Stomach (tissue), 19 donors: ENCODE measurements at places on chromosomes 11 and 22.

GRCh38 chr11:4095509-4096230 lies 1.1 kb downstream of the RRM1 start:
- DNase-seq = no peak

DNA sequence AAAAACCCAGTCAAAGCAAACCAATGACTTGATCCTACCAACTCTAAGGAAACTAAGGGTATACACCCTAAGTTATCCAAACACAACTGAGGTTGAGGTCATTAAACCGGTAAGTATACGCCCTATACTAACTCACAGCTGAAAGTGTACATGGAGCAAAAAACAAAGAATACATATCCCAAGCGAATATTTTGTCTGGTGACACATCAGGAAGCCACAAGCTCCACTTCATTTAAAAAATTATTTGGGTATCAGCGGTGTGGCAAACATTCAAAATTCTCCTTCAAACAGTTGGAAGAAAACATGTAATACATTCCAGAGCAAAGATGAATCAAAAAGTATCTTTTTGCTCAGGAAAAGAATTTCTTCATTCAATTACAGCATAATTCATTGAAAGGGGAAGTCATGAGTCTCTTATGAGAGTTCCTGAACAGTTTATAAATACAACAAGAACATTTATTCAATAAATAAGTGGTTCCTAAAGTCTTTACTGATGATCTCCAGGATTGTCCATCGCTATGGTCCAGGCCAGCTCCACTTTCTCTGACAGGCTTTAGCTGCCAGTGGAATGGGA lies 4.5 kb upstream of the JAML start:
- DNase-seq = no peak

- no peak for DNase-seq
These were observed 73.7 kb downstream of the NAT10 start for GRCh38 chr11:34179026-34179675.

GRCh38 chr11:62573006-62573591 lies 592 bp downstream of the EEF1G start:
- no peak for DNase-seq

GRCh38 chr22:24338726-24339451 lies 68.3 kb downstream of the SPECC1L start:
- no peak for DNase-seq

- peak; percentile 79 for DNase-seq
These were observed at the start of gene CDHR5 for GRCh38 chr11:624705-625635. Gene CDHR5 (minus strand): TSS chr11:624955. CDS start chr11:624902, 53 bp downstream.

- DNase-seq = peak; percentile 22
These were observed 10.5 kb downstream of the EMSY start for GRCh38 chr11:76455331-76455730.

- no peak for DNase-seq
These were observed 77.4 kb upstream of the OR5AK2 start for GRCh38 chr11:56911312-56911711.

DNA sequence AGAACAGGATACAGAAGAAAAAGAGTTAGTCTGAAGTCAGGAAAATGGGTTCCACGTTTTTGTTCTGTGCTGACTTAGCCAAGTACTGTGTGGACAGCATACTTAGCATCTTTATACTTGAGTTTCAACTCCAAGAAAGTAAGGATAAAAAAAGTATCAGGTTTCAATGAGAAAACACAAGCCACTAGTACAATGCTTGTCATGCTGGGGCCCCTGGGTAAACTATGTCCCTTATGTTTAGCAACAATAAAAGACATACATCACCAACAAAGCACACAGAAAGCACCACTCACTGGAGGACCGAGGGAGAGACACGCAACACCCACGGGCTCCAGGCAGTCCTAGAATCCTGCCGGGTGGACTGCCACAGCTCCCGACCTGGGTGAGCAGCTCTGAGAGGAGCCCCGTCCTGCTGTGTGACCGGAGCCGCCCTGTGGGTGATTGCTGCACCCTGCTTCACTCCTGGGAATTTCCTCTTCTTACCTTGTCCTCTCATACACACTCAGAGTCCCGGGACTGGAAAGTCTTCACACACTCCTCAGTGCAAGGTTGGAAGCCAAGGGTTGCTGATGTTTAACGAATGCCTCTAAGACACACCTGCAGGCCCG lies 890.5 kb downstream of the BRD1 start:
- peak; percentile 15 for DNase-seq

DNA sequence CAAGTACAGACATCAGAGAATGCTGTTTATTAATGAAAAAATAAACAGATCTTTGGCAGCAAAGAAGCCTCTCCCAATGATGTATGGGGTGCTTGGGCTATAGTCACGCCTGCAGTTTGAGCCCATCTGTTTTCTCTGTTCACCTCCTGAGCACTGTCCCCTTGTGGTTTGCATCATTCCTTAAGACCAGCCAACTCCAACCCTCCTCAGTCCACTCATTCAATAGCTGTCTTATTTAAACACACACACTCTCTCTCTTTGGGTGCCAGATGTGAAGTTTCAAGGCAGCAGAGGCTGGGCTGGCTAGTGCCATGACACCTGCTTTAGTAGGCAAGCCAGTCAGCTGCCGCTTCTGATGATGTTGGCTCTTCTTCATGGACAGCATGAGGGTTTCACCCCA lies 58.1 kb downstream of the POLD3 start:
- no peak for DNase-seq

GRCh38 chr11:59754494-59754858 lies 700 bp upstream of the STX3 start:
- DNase-seq = no peak

- no peak for DNase-seq
These were observed 413.4 kb downstream of the SOX6 start for GRCh38 chr11:15942936-15943335.

GRCh38 chr22:38009000-38009806 lies 24.8 kb upstream of the SOX10 start:
- no peak for DNase-seq

- DNase-seq = no peak
These were observed 21.2 kb downstream of the RFPL2 start for GRCh38 chr22:32183625-32184024.

GRCh38 chr22:23909296-23909898 lies 15.2 kb downstream of the MIF start:
- DNase-seq = peak; percentile 69

GRCh38 chr11:2169005-2169378 lies 2.6 kb downstream of the TH start:
- DNase-seq = no peak

- DNase-seq = no peak
These were observed 60.1 kb downstream of the SOX6 start for GRCh38 chr11:16296273-16296672.

DNA sequence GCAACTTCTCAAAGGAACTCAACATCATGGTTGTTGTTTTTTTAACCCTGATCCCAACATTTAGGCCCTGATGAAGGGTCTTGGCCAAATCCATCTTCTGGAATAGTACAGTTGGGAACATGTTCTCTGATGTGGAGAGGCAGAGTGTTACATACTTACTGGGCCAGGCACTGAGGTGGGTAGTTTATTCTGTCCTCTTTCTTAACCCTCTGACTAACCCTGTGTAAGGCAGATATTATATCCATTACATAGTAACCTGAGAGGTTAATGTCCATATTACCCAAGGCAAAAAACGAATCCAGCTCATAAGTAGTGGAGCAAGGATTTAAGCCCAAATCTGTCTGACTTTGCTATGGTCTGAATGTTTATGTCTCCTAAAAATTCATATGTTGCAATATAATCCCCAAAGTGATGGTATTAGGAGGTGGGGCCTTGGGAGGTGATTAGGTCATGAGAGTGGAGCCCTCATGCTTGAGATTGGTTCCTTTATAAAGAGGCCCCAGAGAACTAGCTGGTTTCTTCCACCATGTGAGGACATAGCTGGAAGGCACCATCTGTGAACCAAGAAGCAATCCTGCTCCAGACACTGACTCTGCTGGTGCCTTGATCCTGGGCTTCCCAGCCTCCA lies 16.3 kb downstream of the PPFIBP2 start:
- DNase-seq = no peak

- no peak for DNase-seq
These were observed 404.5 kb upstream of the LARGE1 start for GRCh38 chr22:34324763-34325162.

DNA sequence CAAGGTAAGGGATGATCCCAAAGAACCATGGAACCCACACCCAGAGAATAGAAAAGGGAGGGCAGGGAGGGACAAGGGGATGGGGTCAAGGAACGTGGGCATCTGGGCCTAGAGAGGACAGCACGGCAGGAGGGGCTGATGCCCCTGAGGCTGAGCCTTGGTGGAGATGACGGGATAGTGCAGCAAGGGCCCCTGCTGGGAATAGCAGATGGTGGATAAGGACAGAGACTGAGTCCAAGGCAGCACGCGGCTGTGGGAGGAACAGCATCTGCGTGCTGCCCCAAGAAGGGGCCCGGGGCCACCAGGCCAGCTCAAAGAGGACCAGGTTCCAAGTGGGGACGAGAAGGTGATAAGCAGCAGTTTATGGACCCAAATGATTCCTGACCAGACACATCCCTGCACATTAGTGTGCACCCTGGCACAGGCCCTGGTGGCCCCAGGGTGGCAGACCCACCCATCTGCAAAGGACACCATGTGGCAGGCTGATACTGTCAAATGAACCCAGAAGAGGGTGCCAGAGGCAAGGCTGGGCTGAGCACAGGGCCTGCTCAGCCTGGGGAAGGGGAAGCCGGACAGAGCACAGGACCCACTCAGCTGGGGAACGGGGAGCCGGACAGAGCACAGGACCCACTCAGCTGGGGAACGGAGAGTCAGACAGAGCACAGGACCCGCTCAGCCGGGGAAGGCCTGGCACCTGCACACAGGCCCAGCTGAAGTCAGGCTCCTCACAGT lies 12.8 kb upstream of the TESMIN start:
- DNase-seq = no peak

DNA sequence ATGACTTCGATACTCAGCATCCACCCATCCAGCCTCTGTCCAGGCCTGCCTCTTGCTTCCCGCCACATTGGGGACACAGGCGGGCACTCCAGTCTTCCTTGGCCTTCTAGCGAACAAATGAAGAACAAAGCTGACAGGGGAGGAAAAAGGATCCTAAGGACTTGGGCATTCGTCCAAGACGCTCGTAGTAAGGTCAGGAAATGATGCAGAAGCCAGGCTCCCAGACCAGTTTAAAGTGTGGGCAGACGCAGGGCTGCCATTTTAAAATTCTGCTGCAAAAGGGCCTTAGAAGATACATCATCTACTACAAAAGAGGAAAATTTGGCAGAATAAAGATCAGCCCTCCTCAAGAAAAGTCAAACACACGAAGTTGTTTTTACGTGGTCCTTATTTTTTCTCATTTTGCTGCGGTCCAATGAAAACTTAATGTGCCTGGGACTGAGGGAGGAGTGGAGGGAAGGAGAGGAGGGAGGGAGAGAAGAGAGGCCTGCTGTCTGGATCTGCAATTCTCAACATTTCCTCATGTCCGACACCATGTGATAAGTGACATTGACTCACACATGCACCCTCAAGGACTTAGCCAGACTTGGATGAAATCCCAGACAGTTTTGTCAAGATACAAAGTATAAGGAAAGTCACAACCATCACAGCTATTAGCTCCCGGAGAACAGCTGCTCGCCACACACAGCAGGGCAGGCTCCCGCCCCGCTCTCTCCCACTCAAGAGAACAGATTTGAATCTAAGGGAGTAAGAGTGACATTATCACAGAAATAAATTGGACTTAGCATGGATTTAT lies 5.7 kb downstream of the DNAL4 start:
- DNase-seq = peak; percentile 32

- DNase-seq = no peak
These were observed 232.8 kb downstream of the GRIK4 start for GRCh38 chr11:120744016-120744994.

DNA sequence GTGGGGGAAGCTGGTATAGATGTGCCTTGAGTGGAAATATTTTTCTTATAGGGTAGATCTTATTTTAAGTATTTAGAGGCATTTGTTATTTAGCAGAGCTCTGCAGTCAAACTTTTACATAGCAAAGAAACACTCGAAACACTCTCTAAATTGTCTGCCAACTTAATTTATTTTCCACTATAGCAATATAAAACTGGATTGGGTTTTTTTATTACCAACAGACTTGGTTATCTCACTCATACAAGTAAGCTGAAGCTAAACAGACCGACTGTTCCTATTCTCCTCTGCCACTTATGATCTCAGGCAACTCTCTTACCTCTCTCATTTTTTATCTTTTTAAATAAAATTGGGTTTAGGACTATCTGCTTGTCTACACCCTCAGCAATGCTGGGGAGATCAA lies 4.6 kb downstream of the RAB38 start:
- no peak for DNase-seq

- peak; percentile 4 for DNase-seq
These were observed 22.2 kb downstream of the CASP5 start for GRCh38 chr11:105000797-105001196.

DNA sequence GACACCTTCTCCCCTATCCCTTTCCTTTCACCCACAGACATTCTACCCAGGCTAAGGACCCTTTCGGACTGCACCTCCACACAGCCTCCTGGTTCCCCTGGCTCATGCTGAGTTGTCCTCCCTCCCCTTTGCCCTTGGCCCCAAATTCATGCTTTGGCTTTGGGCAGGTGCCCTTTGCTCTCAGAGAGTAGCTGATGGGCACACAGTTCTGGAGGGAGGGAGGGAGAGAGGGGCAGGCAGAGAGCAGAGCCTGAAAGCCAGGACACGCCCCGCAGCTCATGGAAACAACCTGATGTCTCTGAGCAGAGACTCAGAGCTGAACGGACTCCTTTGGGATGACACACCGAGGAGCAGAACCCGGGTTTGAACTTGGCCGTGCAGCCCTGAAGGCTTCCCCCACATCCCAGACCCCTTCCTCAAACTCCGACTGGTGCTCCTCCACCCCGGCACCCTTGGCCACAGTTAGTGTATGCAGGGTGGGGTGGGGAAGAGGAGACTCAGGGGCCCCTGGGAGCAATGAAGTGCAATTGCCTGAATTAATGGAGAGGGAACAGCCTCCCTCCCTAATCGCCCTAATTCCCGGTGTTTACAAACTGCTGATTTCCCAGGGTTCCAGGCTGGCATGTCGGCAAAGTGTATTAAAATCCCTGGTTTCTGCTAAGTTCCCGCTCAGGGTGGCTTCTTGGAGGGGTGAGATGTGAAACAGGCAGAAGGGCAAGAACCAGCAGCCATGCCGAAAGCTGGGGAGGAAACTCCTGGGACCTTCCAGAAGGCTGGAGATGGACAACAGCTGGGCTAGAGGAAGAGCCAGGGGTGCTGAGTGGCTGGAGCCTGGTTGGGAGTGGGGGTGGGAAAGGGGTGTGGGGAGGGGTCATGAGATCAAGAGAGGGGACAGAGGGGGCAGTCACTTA lies 71.2 kb upstream of the SHISAL1 start:
- no peak for DNase-seq

DNA sequence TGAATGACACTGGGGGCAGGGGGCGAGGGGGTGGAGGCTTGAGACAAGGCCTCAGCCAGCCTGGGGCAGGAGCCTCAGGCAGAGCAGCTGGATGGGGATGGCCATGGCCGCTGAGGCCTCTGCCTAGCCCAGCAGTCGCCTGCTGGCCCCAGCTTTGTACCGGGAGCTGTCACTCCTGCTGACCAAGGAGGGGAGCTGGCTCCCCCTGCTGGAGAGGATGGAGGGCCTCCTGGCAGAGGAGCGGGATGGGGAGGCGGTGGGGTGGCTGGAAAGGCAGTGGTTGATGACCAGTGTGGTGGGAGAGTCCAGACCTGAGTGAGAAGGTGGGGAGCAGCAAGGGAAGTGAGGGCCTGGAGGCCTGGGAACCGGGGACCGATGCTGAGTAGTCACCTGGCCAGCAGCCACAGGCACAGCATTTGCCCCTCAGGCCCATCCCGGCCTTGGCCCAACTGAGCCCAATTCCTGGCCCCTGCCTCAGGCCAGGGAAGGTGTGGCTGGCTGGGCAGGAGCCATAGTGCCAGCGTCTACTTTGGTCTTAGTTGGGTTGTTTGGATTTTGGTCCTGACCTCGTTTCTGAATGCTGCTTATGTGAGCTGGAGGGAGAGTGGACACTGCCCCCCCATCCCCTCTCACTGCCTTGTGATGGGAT lies 6.0 kb upstream of the SUSD2 start:
- peak; percentile 86 for DNase-seq

- no peak for DNase-seq
These were observed 28.6 kb upstream of the NCAM1 start for GRCh38 chr11:112932593-112932992.
